ENCODE measurements at places on chromosomes 5 and 9.

DNA sequence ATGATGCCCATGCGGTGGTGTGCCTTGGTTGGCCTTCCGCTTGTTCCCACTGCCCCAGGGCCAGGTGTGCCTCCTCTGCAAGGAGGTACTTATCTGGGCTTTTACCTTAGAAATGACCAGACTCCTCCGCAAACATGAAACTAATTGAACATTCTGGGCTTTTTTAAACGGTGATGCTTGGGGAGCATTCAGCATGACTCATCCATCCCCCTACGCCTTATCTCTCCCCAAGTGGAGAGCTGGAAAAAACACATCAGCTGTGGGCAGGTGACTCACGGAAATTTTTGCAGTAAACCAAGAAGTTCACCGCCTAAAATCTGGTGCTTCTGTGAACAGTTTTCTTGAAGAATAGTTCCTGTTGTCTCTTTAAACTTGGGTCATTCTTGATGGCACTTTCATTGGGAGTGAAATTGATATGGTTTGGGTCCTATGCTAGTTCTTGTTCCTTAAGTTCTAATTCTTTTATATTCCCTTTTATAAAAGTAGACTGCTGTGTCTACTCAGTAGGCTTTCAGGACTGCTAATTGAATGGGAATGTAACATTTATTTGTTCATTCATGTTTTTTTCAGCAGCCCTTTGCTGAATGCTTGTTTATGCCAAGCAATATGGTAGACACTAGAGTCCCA lies 39.6 kb downstream of the SFXN1 start:
- DNase-seq, result no peak

- DNase-seq, result no peak
Observed at GRCh38 chr5:17182494-17182893, 34.9 kb upstream of the BASP1 start.

DNA sequence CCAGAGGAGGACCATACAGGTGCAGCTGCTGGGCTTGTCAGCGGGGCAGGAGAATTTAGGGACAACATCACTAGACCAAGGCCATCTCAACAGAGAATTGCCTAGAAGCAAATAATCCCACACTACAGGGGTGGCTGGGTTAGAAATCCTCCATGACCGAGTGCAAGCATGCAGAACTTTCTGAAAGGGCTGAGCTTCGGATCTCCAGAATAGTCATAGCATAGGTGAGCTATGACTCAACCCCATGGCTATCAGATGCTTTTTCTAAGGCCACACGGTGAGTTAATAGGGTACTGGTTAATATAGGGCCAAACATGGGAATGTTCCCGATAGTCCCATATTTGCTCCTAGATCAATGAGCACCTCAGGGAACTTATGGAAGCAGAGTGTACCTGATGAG lies 4.2 kb downstream of the KCNIP1 start:
- DNase-seq, result no peak

- no peak for DNase-seq
Observed at GRCh38 chr5:146466521-146467349, 19.6 kb downstream of the TCERG1 start.

DNA sequence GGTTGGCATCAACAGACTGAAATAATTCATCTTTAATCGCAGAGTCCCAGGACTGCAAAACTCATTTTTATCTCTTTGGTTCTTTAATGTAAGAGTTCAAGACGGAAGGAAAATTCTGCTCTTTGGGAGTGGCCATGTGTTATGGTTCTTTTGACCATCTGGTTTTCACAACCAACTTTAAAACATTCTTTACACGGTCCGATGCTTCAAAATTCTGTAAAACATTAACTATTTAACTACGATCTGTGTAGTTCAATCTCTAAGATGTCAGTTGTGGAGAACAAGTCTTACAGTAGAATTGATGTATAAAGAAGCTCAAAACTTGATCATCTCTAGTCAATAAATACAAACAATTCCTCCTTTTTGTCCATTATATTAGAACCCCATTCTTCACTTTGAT lies 83.0 kb downstream of the CMYA5 start:
- DNase-seq, result no peak
